DMS153 (cell line): ENCODE measurements at places on chromosomes 16 and 17.

GRCh38 chr17:55424893-55425540 is 3.4 kb upstream of the MMD start:
- no peak for DNase-seq

DNA sequence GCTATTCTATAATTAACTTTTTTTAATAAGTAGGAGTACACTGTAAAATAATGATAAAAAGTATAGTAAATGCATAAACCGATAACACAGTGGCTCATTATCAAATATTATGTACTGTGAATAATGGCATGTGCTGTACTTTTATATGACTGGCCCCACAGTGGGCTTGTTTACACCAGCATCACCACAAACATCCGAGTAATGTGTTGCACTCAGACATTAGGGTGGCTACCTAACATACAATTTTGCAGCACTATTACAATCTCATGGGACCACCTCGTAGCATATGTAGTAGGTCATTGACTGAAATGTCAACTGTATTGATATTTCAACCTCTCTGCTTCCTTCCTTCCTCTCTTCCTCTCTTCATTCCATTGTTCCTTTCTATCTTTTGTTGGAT is 51.7 kb downstream of the TBX4 start:
- no peak for DNase-seq

DNA sequence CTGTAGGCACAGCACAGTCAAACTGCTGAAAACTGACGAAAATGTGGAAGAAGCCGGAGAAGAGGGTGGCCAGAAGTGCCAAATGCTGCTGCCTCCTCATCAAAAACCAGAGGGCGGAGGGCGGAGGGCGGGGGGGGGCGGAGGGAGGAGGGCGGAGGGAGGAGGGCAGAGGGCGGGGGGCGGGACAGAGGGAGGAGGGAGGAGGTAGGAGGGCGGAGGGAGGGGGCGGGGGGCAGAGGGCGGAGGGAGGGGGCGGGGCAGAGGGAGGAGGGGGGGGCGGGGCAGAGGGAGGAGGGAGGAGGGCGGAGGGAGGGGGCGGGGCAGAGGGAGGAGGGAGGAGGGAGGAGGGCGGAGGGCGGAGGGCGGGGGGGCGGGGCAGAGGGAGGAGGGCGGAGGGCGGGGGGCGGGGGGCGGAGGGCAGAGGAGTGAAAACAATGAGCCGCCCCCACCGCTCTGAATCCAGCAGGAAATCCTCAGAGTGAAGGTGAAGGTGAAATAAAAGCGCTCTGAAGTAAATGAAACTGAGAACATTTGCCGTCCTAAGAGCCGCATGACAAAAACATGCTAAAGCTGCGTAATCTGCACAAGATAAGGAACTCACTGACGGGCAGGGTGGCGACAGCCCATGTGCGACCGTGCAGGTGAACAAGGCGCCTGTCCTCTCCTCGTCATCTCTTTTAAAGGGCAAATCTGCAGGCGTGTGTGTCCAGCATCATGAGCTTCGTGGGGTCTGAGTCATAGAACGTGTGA is 22.6 kb upstream of the CBFA2T3 start:
- DNase-seq = no peak

DNA sequence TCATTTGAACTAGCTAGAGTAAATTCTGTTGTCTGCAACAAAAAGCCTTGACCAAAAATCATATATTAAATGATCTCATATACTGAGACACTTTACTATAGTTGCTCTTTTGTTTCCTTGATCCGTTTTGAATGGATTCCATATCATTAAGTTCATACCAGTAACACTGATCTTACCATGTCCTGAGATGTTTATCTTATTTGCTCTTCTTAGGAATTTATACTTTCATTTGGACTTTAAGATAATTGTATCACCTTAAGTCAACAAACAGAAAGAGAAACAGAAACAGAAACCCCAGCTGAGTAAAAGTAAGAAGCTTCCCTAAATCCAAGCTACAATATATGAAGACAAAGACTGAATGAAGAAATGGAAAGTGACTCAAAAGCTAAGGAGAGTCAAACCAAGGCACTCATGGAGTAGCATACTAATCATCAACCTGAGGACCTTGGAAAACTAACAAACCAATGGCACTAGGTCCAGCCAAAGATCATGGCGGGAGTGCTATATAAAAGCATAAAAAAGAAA is 106.5 kb upstream of the COX10 start:
- DNase-seq = no peak

DNA sequence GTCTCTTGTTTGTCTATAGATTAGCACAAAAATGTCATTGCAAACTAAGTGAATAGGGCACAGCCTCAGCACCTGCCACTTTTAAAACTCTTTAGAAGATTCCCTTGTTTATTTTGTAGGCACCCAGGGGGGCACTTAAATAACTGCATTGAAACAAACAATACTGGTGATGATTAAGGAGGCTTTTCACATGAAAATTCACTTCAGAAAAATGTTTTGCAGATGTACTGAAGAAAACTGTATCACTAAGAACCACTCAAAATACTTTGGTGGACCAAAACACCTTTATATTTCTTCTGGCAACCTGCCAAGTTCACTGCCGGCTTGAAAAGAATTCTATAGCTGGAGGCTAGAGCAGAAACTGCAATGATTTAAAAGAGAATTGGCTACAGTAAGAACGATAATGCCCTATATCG is 281.5 kb downstream of the TOX3 start:
- DNase-seq = peak; percentile 75

DNA sequence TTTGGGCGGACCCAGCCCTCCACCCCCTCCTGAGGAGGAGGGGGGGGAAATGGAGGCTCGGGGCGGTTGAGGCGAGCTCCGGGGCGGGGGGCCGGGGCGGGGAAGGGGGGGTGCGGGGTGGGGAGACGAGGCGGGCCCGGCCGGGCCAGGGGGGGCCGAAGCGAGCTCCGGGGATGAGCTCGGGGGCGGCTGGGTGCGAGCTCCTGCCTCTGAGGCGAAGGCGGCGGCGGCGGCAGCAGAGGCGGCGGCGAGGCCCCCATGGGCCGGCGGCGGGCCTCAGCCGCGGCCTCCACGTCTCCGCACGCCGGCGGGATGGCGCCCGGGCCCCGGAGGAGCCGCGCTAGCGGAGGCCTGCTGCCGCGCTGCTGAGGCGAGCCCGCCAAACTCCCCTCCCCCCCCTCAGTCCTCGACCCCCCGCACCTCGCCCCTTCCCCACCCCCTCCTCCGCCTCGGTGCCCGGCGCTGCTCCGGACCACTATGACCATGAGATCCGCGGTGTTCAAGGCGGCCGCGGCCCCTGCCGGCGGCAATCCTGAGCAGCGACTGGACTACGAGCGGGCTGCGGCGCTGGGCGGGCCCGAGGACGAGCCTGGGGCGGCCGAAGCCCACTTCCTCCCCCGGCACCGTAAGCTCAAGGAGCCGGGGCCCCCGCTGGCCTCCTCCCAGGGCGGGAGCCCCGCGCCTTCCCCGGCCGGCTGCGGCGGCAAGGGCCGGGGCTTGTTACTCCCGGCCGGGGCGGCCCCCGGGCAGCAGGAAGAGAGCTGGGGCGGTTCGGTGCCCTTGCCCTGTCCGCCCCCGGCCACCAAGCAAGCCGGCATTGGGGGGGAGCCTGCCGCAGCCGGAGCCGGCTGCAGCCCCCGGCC is 596 bp downstream of the MSL1 start:
- no peak for DNase-seq

GRCh38 chr17:38418693-38419507 is 9.4 kb upstream of the ARHGAP23 start:
- no peak for DNase-seq

DNA sequence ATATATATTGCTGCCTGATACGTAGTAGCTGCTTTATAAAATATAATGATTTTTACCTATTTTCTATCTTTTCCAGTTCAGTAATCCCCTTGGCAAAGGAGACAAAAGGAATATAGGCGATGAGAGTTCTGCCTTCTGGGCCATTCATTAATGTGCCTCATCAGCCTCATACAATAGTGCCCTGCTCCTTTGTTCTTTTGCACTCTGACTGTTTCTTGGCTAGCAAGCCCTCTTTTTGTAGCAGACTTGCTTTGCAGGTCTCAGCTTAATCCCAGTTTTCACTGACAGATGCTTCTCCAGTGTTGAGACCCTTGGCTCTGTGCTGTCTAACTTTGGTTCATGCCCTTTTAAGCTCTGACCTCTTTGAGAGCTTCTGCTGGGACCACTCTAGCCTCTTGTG is 10.4 kb downstream of the HSD17B2 start:
- DNase-seq = no peak

GRCh38 chr17:54900457-54901229 is at the start of gene TOM1L1:
TOM1L1 (plus strand) TSS chr17:54900852; CDS start chr17:54900866, 14 bp downstream.
- DNase-seq = peak; percentile 88

GRCh38 chr17:44687756-44688155 is 1.8 kb downstream of the CCDC43 start:
- no peak for DNase-seq

DNA sequence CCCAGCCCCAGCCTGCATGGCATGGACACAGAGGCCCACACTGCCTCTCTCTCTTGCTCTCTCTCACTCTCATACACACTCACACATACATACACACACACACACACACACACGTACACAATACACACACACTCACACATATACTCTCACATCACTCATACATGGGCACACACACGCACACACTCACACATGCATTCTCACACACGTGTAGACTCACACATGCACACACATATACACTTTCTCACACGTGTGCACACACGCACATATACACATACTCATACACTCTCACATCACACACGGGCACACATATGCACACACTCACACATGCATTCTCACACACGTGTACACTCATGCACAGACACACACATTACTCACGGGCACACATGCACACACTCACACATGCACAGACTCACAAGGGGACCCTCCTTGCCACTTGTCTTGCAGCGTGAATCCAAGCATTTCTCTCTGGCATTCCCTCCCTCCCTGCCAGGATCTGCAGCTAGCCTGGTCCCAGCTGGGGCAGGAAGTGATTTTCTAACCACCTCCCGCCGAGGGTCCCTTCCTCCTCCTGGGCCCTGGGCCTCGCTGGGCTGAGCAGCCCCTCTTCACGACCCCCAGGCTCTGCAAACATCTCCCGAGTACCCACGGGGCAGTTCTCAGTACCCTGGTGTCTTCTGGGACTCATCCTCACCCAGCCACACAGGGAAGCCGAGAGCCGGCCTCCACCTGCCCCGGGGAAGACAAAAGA is 37.5 kb downstream of the IL21R start:
- DNase-seq = no peak

DNA sequence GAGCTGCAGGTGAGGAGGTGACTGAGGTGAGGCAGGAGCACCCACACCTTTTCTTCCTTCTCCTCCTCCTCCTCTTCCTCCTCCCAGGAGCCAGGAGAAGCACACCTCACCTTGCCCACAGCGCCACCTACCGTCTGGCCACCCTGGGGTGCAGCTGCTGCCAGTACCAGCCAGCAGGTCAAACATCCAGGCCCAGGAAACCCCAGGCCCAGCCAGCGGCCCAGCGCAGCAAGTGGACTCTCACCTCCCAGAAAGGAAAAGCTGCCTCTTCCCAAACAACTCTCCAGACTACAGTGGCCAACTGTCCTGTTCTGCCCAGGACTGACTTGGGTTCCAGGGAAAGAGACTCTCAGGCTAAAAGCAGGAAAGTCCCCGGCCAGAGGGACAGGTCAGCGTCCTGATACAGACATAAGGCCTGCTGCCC is 22.7 kb downstream of the PEMT start:
- DNase-seq = peak; percentile 2

DNA sequence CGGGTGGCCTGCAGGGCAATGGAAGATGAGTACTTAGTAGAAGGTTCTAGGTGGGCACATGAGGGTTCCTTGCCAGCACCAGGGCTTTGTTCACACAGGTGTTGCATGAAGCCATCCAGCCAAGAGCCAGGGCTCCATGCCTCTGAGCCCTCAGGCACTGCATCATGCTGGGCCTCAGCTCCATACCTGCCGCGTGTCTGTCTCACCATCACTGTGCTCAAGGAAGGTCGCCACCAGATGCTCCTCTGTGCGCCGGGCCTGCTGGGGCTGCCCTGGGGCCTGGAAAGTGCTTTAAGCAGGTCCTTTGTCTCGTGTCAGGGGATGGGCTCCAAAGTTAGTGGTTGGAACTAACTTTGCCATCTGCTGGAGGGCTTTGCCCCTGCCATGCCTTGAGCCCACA is 25.6 kb downstream of the C16orf90 start:
- no peak for DNase-seq

GRCh38 chr16:12062343-12063003 is 85.9 kb downstream of the SNX29 start:
- DNase-seq = no peak

DNA sequence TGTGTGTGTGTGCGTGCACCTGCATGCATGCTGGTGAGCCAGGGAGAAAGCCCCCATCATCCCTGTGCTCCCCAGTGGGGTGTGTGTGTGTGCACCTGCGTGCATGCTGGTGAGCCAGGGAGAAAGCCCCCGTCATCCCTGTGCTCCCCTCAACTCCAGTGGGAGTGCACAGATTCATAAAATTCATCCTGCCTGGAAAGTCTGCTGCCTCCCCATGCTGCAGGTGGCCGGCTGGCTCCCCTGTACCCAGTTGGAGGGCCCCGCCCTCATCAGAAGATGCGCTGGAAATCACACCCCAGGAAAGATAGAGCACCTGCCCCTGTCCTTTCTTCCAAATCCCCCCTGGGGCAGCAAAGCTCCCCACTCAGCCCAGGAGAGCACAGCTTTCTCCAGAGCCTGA is 84.8 kb upstream of the DOC2B start:
- DNase-seq = no peak

DNA sequence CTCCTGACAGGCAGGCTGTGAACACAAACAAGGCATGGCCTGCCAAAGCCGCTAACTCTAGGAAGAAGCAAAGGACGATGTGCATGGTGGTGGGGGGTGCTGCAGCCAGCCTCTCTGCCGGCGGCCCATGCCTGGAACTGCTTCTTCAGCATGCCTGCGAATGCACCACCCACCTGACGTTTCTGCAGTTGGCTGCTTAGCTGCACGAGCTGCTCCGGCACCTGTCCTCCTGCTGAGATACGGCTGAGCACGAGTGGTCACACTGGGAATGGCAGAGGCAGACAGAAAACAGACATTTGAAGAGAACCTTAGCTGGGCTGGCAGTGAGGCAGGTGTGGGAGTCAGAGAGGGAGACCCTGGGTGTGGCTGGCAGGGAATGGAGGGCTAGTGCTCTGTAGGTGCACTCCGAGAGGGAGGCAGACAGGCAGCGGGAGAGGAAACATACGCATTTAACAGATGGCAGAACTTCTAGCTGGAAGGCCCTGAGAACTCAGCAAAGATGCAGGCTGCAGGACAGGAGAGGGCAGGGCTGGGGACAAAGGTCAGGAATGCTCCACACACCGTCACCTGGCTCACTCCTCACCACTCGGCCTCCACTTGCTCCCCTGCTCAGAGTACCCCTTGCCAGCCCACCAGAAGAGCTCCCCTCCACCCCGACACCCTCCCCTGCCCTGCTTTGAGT is 5.2 kb downstream of the FLCN start:
- no peak for DNase-seq
